Caco-2 (cell line): ENCODE measurements at places on chromosomes 5 and 9. TPM values are rescaled to one million over a fixed set of nuclear protein-coding genes. Genes with fewer than 3 reads are reported as not detected.

DNA sequence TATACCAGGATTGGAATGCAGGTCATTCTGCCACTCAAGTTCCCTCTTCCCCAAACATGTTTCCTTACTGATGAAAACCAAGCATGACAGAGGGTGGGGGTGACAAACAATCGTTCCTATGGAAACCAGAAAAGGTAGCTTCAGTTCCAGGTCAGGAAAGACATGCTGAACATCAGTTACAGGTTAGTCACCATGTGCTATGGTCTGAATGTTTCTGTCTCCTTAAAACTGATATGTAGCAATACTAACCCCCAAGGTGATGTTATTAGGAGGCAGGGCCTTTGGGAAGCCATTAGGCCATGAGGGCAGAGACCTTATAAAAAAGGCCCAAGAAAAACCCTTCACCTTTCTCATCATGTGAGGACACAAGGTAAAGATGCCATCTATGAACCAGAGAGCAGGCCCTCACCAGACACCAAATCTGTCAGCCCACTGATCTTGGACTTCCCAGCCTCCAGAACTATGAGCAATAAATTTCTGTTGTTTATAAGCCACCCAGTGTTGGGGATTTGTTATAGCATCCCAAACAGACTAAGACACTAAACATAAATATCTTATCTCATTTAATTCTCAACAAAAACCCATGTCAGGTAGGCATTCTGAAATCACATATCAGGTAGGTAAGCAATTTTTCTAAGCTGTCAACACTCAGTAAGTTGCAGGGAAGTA is 15.7 kb upstream of the SH3RF2 start:
- no peak for DNase-seq

GRCh38 chr9:37752642-37753488 is 740 bp upstream of the TRMT10B start:
- no peak for DNase-seq

GRCh38 chr5:39933061-39933460 is 508.3 kb upstream of the DAB2 start:
- no peak for DNase-seq

DNA sequence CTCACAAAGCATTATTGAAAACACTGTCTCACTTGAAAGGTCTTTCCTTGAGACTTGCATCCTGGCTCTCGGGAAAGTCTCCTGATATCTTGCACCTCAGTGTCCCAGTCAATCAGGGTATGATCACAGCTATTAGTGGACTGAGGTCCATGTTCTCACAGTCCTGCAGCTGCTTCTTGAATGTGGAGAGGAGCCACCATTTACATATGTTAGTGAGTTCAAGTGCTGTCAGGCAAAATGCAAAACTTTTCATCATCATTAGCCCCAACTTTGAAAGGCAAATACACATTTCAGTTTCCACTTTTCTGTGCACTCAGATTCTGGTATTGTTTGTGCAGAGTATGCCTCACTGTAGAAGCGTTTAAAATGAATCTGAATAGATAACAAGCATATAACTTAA is 111.6 kb downstream of the SNX18 start:
- no peak for DNase-seq

DNA sequence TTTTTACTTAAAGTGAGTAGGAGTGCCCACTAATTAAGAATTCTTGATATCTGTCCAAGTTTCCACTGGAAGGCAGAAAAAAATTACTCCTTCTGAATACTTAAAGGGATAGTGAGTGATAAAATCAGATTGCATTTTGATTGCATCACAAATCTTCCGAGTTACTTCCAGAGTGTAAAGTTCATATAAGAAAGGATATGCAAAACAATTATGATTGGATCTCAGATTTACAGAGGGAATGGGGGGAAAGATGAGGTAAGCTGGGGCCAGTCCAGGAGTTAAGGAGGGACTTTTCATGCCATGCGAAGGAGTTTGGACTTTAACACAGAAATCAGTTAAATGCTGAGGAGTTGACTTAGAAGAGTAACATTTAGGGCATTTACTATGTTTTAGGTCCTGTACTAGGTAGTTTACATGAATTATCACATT is 9.3 kb upstream of the RNF145 start:
- no peak for DNase-seq

- no peak for DNase-seq
Measured at GRCh38 chr5:56587381-56588130, 227.8 kb upstream of the MAP3K1 start.

The IL5 gene
- total RNA-seq, result not detected in 2 replicates

- DNase-seq, result no peak
Measured at GRCh38 chr5:135645336-135646180, 66.8 kb upstream of the CXCL14 start.

- DNase-seq, result no peak
Measured at GRCh38 chr9:72486594-72486955, 34.8 kb upstream of the TMC1 start.

DNA sequence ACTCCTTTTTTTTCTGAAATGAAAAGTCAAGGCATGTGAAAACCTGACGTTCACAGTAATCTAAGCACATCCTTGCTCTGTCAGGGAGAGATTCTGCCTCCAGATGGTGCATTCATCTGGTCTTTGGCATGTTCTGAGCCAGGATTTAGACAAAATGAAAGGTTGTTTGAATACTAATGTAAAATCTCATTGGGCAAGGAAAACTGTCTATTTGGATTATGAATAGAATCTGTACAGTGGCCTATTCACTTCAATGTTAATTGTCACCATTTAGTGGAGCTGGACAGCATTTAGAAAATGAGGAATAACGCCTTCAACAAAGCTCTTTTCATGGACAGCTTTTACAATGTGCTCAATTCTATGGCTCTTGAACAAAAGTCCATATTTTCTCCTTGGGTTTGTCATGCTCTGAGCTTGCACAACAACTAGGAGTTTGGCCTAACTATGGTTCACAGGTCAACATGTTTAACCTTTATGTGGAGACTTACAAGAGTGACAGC is 28.9 kb downstream of the ARHGEF28 start:
- DNase-seq, result no peak

DNA sequence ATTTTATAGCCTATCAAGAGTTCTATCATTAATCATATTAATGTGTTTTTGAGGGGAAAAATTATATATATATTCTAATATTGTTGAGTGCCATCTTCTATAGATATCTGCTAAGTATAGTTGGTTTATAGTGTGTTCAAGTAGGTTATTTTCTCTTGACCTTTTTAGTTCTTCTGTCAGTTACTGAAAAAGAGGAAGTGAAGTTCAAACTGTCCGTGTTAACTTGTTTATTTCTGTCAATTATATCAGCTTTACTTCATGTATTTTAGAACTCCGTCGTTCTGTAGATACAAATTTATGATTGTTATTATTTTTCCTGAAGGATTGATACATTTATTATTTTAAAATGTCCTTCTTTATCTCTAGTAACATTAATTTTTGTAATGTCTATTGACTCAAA is 1209.1 kb downstream of the CDH12 start:
- DNase-seq, result no peak

The SAXO1 gene
- 0.20 TPM in 1 of 2 replicates, not detected in the other for total RNA-seq

GRCh38 chr5:152855441-152855840 is 450.4 kb upstream of the NMUR2 start:
- no peak for DNase-seq

DNA sequence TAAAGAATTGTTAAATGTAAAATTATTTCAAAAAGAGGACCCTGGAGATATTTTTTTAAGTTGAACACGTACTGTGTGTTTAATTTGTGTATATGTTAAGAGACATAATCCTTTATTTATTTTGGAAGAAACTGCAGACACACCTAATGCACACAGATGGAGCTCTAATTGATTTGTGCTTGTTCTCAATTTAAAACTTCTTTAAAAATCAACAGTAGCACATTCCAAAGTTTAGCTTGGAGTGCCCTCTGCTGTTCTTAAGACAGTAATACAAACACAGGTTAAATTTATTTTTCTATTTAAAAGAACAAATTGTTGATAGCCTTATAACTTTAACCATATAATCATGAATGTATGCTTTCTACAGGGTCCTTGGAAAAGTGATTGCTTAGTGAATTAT is 277.6 kb upstream of the ADAMTS16 start:
- peak; percentile 13 for DNase-seq

- DNase-seq, result no peak
Measured at GRCh38 chr5:106202035-106202434, 1468.7 kb downstream of the EFNA5 start.

DNA sequence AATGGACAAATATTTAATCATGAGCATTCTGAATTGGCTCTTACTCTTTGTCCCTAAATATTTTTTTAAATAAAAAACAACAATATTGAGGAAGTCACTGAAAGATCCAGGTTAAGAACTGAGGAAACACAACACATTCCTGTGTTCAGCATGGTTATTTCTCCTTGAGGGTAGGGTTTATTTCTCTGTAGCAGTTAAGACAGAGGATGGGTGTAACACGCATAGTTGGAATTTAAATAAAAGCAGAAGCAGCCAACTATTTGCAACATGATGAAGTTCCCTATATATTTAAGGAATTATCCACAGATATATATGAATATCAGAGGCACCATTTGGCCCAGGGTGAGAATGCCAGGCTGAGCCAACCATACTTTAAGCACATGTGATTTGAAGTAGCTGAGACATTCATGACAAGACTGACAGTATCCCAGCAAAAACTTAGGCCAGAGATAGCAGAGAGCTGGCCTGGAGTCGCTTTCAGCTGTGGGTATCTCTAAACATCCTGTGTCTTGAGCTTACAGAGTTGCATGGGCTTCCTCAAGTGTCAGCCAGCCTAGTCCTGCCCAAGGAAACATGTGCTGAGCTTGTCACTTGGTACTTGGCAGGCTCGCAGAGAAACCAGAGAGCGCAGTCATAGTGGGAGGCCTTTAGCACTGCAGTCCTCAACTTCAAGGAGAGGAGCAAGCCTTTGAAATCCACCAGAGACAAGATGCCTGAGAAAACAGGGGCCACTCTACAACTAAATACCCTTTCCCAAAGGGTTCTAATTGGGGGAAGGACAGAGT is 43.6 kb downstream of the SEMA5A start:
- DNase-seq, result no peak

- no peak for DNase-seq
Measured at GRCh38 chr5:180376511-180376910, 23.4 kb upstream of the GFPT2 start.

The CCL27 gene
- total RNA-seq, result not detected in 2 replicates

DNA sequence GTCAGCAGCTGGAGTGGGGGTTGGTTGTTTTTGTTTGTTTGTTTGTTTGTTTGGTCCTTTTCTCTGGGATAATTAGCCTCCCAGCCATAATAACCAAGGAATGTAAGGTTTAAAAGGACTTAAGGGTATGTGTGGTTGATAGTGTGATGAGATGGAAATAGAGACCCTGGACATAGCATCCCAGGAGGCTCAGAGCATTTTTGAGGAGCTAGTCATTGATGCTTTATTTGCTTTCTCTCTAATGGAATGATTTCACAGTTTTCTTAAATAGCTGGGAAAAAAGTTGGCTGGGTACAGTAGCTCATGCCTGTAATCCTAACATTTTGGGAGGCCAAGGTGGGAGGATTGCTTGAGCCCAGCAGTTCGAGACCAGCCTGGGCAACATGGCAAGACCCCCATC is 45.1 kb downstream of the TTC1 start:
- DNase-seq, result no peak

GRCh38 chr9:94602666-94603065 is 9.0 kb upstream of the FBP2 start:
- DNase-seq, result no peak

DNA sequence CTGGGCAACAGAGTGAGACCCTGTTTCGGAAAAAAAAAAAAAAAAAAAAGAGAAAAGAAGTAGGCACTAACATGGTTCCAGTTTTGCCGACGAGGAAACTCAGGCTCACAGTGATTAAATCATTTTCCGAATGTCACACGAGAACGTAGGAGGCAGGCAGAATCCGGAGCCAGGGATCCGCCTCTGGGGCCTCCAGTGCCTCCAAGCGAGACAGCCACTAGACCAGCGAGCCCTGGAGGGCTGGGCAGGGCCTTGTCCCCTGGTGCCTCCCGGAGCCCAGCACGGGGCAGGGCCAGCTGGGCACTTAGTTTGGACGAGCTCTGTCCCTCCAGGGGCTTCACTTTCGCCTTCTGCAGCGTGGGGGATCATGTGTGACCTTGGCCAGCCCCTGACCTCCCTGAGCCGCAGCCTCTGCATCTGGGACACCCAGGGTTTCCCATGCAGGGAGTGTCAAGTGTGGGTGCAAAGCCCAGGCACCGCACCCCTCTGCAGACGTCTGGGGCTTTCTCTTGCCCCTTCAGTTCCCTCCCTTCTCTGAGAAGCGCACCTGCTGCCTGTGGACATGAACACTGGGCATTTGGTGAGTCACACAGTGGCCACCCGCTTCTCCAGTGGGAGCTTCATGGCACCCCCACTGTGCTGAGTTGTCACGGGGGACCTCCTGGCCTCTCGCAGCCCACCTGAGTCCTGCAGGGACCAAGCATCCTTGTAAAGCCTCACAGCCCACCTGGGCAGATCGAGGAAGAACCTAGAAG is 80.3 kb downstream of the RXRA start:
- DNase-seq, result no peak

GRCh38 chr5:116773926-116774325 is 199.3 kb upstream of the SEMA6A start:
- no peak for DNase-seq

DNA sequence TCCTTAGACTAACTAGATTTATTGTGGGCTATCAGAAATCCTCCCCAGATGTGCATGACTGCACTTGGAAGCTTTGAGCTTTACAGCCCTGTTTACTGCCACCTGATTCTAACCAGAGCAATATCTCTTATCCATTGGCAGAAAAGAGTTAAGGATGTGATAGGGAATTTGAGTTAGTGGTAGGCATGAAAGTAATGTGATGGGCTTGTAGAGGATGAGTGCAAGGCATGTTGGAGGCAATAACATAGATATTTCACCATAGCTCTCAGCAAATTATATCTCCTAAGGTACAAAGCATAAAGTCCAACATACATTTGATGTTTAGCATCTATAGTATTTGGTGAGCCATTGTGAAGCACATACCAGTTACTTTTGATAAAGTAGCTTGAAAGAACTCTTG is 103.8 kb downstream of the INVS start:
- DNase-seq, result no peak

DNA sequence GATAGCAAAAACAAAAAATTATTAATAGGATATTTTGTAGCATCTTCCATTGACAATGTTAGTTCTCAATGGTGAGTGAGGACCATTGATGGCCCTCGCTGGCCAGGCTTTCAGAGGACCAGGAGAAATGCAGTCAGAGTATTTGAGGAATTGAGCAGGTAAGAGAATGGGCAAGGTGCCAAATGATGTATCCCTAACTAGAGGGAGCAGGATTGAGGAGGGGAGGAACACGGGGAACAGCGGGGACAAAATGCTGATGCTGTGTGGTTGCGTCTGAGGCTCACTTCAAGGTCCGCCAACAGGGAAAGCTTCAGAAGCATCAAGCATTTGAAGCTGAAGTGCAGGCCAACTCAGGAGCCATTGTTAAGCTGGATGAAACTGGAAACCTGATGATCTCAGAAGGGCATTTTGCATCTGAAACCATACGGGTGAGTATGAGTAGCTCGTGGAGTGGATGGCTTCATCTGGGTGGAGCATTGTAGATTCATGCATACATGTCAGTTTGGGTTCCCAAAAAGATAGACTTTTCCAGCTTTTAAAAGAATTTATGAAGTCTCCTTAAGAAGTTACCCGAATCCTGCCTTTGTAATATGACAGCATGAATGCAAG is 16.2 kb downstream of the SPTAN1 start:
- no peak for DNase-seq

- DNase-seq, result no peak
Measured at GRCh38 chr5:132499440-132500243, 9.1 kb upstream of the IRF1 start.
